Muscle of leg (tissue), 16 donors: ENCODE measurements at places on chromosomes 16 and 17. TPM values are rescaled to one million over a fixed set of nuclear protein-coding genes. Genes with fewer than 3 reads are reported as not detected.

The SOX8 gene
- polyA plus RNA-seq, result 43.3 TPM

The HBA2 gene
- polyA plus RNA-seq, result 6,799 TPM

The SULT1A3 gene
- polyA plus RNA-seq, result 4.8 TPM

The CCL13 gene
- 0.89 TPM for polyA plus RNA-seq

The SLC52A1 gene
- 0.07 TPM for polyA plus RNA-seq

The PTX4 gene
- polyA plus RNA-seq, result 0.74 TPM

The P2RX1 gene
- polyA plus RNA-seq, result 8.6 TPM

The TBC1D3I gene
- polyA plus RNA-seq, result not detected

The LRRC75A gene
- polyA plus RNA-seq, result 7.3 TPM

The NKD1 gene
- polyA plus RNA-seq, result 4.5 TPM

The IGFBP4 gene
- polyA plus RNA-seq, result 286 TPM
